ENCODE measurements at places on chromosomes 12 and 14.

GRCh38 chr14:101721111-101721510, 40.4 kb upstream of the PPP2R5C start:
- DNase-seq = no peak

DNA sequence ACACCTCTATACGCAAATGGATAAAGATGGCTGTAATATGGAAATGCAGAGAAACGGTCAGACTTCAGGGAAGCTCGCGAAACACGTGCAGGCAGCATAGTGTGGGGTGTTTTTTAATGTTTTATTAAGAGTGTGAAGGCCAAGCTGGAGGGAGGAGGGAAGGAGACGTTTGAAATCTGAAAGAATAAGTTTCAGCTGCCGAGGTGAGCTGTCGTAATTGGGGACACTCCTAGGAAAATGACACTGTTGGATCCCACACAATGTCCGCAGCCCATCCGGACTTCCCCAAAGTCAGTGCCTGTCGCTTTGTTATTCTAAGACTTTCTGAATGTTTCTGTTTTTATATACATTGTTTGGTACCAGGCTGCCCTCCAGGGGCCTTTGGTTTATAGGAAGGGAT, 8.3 kb downstream of the FZD10 start:
- no peak for DNase-seq

- DNase-seq = no peak
Observed at GRCh38 chr14:29668201-29668600, 259.4 kb downstream of the PRKD1 start.

DNA sequence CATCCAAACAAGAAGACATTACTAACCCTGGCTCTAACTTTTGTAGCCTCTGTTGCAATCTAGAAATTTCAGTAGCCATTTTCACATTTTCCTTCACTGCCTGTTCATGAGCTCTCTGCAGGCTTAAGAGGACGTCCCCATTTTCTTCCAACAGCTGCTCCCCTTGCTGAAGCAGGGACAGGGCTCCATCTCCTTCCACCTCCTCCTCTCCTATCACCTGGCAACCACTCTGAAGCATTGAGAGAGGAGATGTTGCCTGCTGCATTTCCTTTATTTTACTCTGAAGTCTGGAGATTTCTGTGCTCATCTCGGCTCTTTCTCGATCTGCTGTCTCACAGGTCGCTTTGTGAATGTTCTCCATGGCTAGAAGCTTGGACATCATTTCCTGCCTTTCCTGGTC, 73.3 kb downstream of the NIN start:
- no peak for DNase-seq

DNA sequence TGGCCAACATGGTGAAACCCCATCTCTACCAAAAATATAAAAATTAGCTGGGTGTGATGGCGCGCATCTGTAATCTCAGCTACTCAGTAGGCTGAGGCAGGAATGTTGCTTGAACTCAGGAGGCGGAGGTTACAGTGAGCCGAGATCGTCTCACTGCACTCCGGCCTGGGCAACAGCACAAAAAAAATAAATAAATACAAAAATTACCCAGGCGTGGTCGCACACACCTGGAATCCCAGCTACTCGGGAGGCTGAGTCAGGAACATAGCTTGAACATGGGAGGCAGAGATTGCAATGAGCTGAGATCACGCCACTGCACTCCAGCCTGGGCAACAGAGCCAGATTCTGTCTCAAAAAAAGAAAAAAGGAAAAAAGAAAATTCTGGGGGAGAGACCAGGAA, 80.1 kb downstream of the PHETA1 start:
- DNase-seq = no peak

GRCh38 chr14:86654558-86655184, 1124.7 kb downstream of the FLRT2 start:
- DNase-seq = peak; percentile 21

DNA sequence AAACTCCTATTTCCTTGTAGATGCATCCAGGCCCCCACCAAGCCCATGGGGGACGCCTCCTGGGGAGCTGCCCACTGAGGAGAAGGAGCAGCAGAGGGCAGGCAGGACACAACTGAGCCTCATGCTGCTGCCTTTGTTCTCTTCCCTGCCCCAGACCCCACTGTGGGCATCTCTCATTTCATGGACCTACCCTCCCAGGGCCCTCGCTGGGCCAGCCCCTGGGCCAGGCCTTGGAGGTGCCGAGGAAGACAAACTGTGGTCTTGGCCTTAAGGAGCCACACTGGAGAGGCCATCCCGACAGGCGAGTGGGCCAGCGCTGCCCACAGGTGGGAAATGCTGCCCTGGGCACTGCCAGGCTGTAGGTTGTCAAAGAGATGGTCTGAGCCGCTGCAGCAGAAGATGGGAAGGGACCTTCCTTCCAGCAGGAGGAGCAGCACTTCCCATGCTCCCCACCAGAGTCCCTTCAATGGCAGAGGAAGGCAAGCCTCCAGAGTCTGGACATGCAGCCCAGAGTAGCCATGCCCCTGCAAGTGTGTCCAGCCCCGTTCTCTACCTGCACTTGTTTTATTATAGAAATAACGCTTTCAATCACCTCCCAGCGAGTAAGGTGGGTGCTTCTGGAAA, 147.4 kb downstream of the BCL11B start:
- no peak for DNase-seq

- no peak for DNase-seq
Observed at GRCh38 chr14:61561657-61562276, 133.5 kb upstream of the HIF1A start.

DNA sequence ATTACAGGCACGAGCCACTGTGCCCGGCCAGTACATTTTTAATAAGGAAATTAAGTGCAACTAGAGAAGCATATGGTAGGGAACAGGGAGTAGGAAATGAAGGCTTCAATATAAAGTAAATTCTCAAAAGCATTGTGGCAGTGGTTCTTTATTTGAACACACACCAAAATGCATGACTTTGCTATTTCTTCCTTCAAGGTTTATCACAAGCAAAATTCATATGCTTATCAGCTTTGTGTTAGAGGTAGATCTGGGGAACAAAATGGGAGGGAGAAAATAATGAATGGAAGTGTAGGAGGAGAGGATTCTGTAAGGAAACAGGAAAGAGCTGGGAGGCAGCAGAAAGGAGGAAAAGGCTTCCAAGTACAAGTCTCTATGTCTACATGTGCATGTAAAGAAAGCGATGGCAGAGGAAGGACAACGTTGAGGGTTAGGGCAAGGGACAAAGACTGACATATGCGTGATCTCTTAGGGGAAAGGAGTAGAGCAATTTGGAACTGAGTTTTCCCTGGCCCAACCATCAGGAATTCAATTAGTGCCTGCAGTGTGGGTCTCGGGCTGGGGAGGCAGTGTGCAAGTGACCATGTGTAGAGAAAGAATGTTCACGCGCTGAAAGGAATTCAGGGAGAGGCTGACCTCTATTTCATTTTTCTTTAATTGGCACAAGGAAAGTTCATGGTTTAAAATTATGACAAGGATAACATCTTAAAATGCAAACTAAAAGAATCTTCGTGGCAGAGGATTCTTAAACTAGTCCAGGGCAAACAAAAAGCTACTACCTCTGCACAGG, 22.9 kb upstream of the RASSF8 start:
- DNase-seq = no peak

GRCh38 chr12:26786865-26787514, 46.0 kb downstream of the ITPR2 start:
- no peak for DNase-seq

GRCh38 chr14:52013984-52014600, 24.7 kb downstream of the RTRAF start:
- no peak for DNase-seq

- DNase-seq = peak; percentile 68
Observed at GRCh38 chr12:89051065-89051677, 301.1 kb downstream of the DUSP6 start.

DNA sequence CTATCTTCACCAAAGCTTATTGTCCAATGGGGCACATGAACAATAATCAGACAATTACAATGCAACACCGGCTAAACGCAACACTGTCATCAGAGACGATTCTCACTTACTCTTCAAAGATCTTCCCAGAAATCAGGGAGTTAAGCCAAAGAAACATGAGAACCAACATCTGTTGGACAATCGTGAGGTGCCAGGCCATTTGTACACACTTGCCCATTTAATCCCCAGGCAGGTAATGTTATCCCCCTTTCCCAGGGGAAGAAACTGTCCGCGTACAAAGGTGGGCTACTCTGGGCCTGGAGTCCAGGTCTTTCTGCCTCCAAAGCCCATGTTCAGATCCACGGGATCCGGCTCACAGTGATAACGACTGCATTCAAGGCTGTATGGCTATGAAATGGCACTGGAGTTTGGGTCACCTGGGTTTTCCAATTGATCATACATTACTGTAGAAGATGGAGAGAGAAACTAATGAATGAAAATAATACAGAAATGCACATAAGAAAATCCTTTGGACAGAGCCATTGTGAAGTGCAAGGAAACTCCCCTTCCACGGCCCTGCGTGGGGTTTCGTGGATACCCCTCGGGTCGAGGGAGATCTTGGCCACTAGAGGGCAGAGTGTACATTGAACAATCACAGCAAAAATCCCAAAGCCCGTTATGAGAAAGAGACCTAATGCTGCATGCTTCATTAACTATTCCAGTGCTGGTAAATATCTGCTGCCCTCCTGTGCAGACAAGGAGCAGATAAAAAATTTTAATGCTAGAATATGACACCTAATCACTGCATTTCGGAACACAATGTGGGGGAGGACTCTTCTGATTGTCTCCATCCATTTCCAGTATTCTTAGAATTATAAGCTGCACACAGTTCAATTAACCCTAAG, 111.4 kb downstream of the EGLN3 start:
- peak; percentile 70 for DNase-seq

GRCh38 chr14:74402401-74403251, 23.4 kb downstream of the SYNDIG1L start:
- no peak for DNase-seq

- no peak for DNase-seq
Observed at GRCh38 chr14:103282932-103283331, 51.1 kb upstream of the EIF5 start.

- DNase-seq = peak; percentile 53
Observed at GRCh38 chr14:101810897-101811621, 49.5 kb downstream of the PPP2R5C start.

DNA sequence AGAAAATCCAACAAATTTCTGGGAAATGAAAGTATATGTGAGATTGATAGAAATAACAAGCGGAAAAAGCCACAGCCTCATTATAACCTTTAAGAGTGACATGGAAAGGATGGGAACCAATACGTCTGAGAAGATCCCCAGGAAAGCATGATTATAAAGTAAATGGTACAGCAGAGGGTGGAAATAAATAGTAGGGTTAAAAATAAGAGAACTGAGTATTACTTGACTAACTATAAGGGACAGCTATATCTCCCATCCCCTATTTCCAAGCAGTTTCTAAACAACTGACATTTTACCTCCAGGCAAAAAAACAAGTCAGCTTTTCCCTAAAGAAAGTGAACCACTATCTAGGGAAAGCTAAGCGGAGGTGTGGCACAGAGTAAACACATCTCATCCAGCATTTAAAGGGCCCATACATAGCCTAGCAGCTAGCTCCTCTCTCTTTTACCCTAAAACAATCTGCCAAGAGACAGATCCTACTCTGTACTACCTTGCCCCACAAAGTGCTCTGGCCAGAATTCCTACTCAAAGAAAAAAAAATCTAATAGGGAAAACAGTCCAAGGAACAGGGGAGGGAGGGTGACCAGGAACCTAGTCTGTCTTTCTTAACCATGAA, 11.2 kb downstream of the OSBPL8 start:
- DNase-seq = no peak

GRCh38 chr12:65821336-65821735, 2.9 kb upstream of the HMGA2 start:
- no peak for DNase-seq

GRCh38 chr14:75492832-75493591, 29.3 kb upstream of the BATF start:
- no peak for DNase-seq

DNA sequence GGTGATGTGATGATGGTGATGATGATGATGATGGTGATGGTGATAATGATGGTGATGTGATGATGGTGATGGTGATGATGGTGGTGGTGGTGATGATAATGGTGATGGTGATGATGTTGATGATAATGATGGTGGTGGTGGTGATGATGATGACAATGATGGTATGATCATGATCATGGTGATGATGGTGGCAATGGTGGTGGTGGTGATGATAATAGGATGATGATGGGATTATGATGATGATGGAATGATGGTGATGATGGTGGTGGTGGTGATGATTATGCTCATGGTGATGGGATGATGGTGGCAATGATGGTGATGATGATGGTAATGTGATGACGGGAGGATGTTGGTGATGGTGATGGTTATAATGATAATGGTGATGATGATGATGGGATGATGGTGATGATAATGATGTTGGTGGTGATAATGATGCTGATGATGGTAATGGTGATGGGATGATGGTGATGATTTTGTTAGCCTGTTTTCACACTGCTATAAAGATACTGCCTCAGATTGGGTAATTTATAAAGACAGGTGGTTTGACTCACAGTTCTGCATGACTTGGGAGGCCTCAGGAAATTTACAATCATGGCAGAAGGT, 314.8 kb upstream of the SFSWAP start:
- DNase-seq = no peak

DNA sequence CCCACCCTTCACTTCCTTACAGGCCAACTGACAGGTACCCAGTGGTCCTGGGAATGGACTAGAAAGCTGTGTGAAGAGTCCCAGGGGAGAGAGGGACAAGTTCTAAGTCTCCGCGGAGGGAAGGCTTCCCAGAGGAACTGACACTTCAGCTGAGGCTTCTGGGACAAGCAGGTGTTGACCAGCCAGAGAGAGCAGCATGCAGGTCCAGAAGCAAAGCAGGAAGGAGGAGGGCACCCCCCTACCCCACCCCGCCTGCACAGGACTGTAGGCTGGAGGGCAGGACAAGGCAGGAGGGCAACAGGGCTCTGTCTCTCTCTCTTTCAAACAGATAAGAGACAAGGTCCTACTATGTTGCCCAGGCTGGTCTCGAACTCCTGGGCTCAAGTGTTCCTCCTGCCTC, 58.2 kb upstream of the CORO1C start:
- DNase-seq = no peak

GRCh38 chr12:98514982-98515286, 456 bp upstream of the TMPO start:
- no peak for DNase-seq

- no peak for DNase-seq
Observed at GRCh38 chr14:100070310-100070709, 5.1 kb downstream of the EVL start.

DNA sequence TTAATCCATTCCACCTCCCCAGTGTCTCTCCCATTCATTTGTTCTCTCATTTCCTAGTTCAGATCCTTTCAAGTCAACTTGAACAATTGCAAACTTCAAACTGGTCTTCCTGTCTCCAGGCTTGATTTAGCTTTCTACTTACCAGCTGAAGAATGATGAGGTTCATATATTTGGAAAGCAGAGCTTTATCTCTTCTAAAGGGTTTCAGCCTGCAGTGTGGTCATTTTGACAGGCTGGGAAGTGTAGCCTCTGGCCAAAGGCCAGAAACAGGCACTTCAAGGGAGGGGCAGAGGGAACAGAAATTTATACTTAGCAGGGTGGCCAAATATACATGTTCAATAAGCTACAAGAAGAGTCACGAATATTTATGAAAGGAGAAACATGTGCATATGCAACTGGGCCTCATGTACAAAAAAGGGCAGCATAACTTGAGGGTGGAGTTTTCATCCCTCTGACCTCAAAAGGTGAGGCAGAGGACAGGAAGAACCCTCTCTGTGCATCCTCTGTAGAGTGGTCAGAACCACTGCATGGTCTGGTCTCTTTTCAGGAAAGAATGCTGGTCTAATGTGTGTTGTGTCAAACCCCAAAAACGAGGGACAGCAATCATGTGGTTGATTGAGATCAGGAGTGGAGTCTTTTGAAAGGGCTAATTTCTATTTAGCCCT, 34.0 kb upstream of the HECTD1 start:
- no peak for DNase-seq

All from CD4-positive, alpha-beta T cell treated with Interleukin-21 for 1 hour (primary cell).